T-cell (primary cell): ENCODE measurements at places on chromosomes 4 and X. TPM values are rescaled to one million over a fixed set of nuclear protein-coding genes. Genes with fewer than 3 reads are reported as not detected.

- DNase-seq, result no peak
Measured at GRCh38 chr4:86108834-86109233, 251.0 kb downstream of the MAPK10 start.

The SERPINA7 gene
- not detected for total RNA-seq

The ARSD gene
- total RNA-seq, result 4.7 TPM

The IDS gene
- 182 TPM for total RNA-seq

The PGAM4 gene
- not detected for total RNA-seq

The KCND1 gene
- 1.2 TPM for total RNA-seq
